Liver (tissue), 10 donors: ENCODE measurements at places on chromosomes 3 and 15. TPM values are rescaled to one million over a fixed set of nuclear protein-coding genes. Genes with fewer than 3 reads are reported as not detected.

- no peak for DNase-seq
Observed at GRCh38 chr3:127629467-127630403, 750 bp downstream of the PODXL2 start.

DNA sequence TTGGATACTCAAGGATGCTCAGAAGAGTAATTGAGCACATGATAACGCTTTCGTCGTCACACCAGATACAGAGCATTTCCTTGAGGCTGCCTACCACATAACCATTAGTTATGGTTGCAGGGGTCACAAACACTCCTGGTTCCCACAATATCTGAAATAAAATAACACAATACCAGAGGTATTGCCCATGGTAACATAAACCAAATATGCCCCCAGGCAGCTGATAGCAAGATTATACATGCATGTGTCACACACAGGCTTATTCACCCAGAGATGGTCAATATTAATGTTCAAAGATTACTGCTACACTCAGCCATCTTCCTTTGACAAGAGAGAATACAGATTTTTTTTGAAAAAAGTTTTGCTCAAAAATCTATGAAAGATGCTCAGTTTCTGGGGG is 7.3 kb downstream of the RPL39L start:
- DNase-seq, result no peak

GRCh38 chr3:139118835-139119234 is 74.1 kb upstream of the PRR23C start:
- peak; percentile 14 for DNase-seq

GRCh38 chr3:140399871-140400270 is 278.0 kb upstream of the TRIM42 start:
- DNase-seq, result no peak

DNA sequence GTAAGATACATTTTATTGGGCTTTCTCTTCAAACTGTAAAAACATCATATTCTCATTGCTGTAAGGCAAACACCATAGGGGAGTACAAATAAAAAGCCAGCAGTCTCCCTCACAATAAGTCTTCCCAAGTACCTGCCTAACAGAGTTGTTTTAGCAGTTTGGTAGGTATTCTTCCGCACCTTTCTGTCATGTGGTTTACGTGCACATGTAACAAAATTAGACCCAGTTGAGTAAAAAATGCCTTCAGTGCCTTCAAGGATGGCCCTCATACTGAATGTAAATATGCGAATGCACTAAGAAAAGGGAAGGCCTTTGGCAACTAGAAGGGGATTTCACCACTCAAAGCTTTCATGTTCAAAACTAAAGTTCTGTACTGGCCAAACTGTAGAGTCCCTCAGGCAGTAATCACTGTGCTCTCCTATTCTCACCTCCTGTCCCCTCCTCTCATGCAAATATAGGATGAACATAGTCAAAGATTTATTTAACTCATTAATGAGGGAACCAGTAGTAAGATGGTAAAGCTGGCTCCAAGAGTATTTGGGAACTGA is 26.4 kb downstream of the USP3 start:
- DNase-seq, result no peak

DNA sequence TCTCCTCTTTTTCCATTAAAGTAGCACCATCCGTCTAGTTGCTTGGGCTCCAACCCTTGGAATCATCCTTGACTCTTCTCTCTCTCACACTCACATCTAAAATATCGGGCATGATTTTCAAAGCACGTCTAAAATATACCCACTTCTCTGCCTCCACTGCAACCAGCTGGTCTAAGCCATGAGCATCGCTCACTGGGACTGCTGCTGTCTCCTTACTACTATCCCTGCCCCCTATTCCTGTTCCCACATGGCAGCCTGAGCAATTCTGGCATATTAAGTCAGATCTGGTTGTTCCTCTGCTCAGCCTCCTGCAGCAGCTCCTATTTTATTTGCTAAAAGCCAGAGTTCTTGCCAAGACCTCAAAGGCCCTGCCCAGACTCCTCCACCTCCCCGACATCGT is 53.7 kb downstream of the ST6GAL1 start:
- DNase-seq, result no peak

DNA sequence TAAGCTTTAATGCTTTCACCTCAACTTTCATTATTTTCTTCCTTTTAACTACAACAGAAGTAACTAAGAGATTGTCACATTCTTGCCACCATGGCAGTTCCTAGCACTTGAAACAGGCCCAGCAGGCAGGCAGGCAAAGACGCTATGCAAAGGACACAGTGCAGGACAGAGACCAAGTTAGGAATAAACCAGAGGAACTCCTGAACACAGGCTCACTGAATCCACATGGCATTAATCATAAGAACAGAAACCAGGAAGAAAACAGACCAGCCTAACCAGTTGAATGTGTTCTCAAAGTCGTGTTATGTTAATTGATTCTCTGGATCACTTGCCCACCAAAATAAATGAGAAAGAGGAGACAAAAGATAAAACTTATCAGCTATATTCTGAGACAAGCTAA is 397.6 kb downstream of the TBL1XR1 start:
- no peak for DNase-seq

DNA sequence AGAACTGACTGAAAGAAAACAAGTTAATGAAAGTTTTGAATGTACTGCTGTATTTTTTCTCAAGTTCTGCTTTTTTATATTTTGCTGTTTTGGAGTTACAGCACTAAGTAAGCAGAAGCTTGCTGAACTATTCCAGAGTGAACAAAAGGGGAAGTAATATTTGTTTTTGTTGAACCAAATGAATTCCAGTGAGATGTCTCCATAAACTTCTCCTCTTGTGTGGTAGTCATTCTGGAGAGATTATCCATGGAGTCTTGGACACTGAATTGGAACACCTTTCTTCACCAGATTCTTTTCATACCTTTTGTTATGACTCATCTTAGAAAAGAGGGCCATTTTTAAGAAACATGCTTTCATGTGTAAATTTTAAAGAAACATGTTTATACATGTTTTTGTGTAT is 8.8 kb downstream of the ANKUB1 start:
- DNase-seq, result no peak

The SEMA5B gene
- polyA plus RNA-seq, result 0.21 TPM

The CLDN1 gene
- polyA plus RNA-seq, result 57.8 TPM

The MRAS gene
- 1.6 TPM for polyA plus RNA-seq

The RGMA gene
- 0.18 TPM for polyA plus RNA-seq
